CD4-positive, alpha-beta memory T cell (primary cell): ENCODE measurements at places on chromosomes 3 and 15. TPM values are rescaled to one million over a fixed set of nuclear protein-coding genes. Genes with fewer than 3 reads are reported as not detected.

Gene TNFSF10
- total RNA-seq = 65.6 TPM

Gene FBXW12
- total RNA-seq = not detected

Gene NUP210
- total RNA-seq = 138 TPM

Gene GOLGA8G
- total RNA-seq = not detected

Gene AMIGO3
- total RNA-seq = not detected

Gene BCL2A1
- 28.5 TPM for total RNA-seq

DNA sequence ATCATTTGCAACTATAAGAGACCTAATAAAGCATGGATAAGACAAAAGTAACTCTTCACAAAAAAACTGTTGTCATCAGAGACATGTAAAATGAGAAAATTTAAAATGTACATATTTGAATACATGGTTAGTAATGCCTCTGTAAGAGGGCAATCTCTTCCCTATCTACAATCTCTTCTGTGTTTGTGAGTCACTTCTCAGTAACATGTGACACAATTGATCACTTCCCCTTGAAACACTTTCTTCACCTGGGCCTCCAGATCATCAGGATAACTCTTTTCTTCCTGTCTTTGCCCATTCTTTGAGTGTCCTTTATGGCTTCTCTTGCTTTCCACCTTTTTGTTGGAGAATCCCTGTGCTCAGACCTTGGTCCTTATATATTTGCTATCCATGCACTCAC, 50.4 kb downstream of the TFDP2 start:
- H3K27ac ChIP-seq = no peak overlapping the region
- H3K27me3 ChIP-seq = no peaks in the 10 kb centered on the region
- DNase-seq = no peak
- H3K36me3 ChIP-seq = no peaks in the 10 kb centered on the region

DNA sequence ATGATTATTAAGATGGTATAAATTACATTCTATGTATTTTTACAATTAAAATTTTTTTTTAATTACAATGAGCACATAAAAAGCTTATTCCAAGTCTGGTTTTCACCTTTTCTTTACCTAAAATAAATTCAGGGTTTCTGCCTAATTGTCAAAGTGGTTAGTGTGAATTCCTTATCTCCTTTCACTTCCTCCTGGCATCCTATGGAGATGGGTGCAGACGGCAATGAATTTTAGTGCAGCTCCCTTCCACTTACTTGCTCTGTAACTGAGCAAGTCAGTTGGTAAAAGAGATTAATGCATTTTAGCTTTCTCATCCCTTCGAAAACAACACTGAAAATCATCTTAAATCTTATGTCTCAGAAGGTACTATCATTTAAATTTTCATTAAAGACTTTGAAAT, 13.1 kb downstream of the HDGFL3 start:
- H3K4me1 ChIP-seq = no peaks in the 10 kb centered on the region
- no peak for DNase-seq
- H3K27me3 ChIP-seq = no peaks in the 10 kb centered on the region

GRCh38 chr3:151443583-151443982, 17.3 kb downstream of the IGSF10 start:
- no peak for DNase-seq
- no peak overlapping the region for H3K27ac ChIP-seq
- H3K4me3 ChIP-seq = no peak overlapping the region
- no peaks in the 10 kb centered on the region for H3K36me3 ChIP-seq
- H3K27me3 ChIP-seq = no peaks in the 10 kb centered on the region
- H3K4me1 ChIP-seq = no peaks in the 10 kb centered on the region

DNA sequence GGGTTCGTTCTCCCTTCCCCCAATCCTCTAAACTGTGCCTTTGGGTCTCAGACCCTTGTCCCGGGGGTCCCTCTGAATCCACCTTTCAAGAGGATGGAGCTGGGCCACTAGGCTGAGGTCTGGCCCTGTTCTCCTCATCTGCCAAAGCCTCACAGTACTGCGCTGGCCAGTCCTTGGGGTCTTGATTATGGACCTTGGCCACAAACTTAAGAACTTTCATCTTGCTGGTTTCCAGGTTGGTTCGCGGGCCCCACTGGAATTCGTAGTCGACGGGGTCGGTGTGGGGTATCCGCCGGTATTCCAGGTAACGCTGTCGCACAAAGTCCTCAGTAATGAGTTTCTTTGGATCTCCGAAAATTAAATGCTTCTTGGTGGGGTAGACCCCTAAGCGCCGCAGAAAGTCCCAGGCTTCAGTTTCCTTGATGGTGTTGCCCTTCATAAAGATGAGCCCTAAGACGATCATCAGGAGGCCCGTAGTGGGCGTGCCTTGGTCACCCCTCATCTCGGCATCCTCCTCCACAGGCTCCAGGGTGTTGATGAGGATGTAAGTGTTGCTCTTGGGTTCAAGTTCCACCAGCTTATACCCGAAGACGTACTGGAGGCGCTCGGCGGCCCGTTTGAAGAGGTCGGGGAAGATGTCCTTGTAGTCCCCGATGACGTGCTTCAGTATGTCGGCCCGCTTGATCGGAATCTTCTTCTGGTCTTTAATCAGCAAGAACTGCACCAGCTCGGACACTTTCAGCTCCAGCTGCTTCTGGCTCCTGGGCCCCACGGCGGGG, 727 bp downstream of the NSMCE3 start:
- DNase-seq = peak; percentile 70
- H3K27me3 ChIP-seq = no peaks in the 10 kb centered on the region
- peak overlapping the region; percentile 93 for H3K27ac ChIP-seq
- H3K36me3 ChIP-seq = no peaks in the 10 kb centered on the region

GRCh38 chr15:69469467-69470201, 17.0 kb downstream of the RPLP1 start:
- DNase-seq = no peak
- no peaks in the 10 kb centered on the region for H3K36me3 ChIP-seq
- H3K27me3 ChIP-seq = no peaks in the 10 kb centered on the region
- H3K4me1 ChIP-seq = peaks cover 41% of the 10 kb centered on the region
- H3K4me3 ChIP-seq = no peak overlapping the region
- H3K27ac ChIP-seq = peak overlapping the region; percentile 90

DNA sequence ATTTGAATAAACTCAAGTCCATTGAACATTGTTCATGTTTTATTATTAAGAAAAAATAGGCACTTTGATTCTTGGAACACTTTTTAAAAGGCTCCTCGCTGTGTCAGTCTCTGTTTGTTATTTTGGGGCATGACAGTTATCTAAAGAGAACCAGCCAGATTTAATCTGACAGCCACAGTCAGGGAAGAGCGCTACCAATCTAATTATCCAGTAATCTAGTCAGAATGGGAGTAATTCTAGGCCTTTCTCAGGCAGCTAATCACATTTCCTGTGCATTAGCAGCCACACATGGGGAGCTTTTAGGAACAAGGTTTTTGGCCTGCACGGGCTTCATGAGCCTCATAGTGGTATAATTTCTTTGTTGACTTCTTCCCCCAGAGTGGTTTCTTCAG, 362.2 kb downstream of the RBMS3 start:
- no peaks in the 10 kb centered on the region for H3K27me3 ChIP-seq
- H3K36me3 ChIP-seq = no peaks in the 10 kb centered on the region
- no peak overlapping the region for H3K4me3 ChIP-seq
- no peaks in the 10 kb centered on the region for H3K4me1 ChIP-seq
- DNase-seq = no peak

- H3K36me3 ChIP-seq = peaks cover 5% of the 10 kb centered on the region
- no peaks in the 10 kb centered on the region for H3K27me3 ChIP-seq
- H3K4me3 ChIP-seq = no peak overlapping the region
- no peak for DNase-seq
- H3K4me1 ChIP-seq = peaks cover 98% of the 10 kb centered on the region
Measured at GRCh38 chr3:141528800-141529199, 42.0 kb downstream of the RASA2 start.

- no peak overlapping the region for H3K27ac ChIP-seq
- DNase-seq = no peak
- H3K4me3 ChIP-seq = no peak overlapping the region
Measured at GRCh38 chr3:31927811-31928210, 53.3 kb downstream of the OSBPL10 start.

DNA sequence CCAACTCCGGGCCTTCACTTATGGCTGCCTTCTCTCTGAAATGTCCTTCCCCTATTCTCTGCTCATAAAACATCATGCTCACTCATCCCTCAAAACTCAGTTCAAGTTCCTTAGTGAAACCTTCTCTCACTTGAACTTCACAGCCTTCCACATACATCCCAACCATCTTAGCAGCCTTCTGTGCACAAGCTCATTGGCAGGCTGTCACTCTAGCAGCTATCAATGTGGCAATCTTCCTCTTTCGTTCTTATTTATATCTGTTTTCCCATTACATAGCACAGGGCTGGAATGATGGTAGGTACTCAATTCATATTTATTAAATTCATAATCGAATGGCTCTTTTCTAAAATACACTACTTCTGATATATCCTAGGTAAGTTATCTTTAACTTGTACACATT, 66.4 kb upstream of the MCTP2 start:
- H3K4me1 ChIP-seq = no peaks in the 10 kb centered on the region
- no peak overlapping the region for H3K27ac ChIP-seq
- H3K36me3 ChIP-seq = no peaks in the 10 kb centered on the region
- DNase-seq = no peak
- no peaks in the 10 kb centered on the region for H3K27me3 ChIP-seq
- no peak overlapping the region for H3K4me3 ChIP-seq

- H3K27me3 ChIP-seq = no peaks in the 10 kb centered on the region
- H3K27ac ChIP-seq = no peak overlapping the region
- DNase-seq = no peak
- H3K4me1 ChIP-seq = peaks cover 12% of the 10 kb centered on the region
- no peak overlapping the region for H3K4me3 ChIP-seq
Measured at GRCh38 chr15:99165956-99166689, 61.2 kb downstream of the SYNM start.

DNA sequence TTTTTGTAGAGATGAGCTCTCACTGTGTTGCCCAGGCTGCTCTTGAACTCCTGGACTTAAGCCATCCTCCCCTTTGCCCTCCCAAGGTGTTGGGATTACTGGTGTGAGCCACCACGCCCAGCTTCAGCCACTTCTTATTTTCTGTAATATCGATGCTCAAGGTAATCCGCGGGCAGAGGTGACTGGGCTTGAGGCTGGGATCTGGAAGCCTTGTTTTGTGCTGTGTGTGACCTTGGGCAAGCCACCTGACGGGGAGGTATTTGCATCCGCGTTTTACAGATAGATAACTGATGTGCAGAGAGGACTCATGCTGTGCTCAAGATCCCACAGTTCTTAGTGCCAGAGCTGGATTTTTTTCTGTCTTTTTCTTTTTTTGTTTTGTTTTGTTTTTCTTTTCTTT, 27.8 kb upstream of the SEMA4B start:
- H3K27me3 ChIP-seq = no peaks in the 10 kb centered on the region
- H3K4me3 ChIP-seq = no peak overlapping the region
- no peak overlapping the region for H3K27ac ChIP-seq
- DNase-seq = no peak
- peaks cover 2% of the 10 kb centered on the region for H3K4me1 ChIP-seq

DNA sequence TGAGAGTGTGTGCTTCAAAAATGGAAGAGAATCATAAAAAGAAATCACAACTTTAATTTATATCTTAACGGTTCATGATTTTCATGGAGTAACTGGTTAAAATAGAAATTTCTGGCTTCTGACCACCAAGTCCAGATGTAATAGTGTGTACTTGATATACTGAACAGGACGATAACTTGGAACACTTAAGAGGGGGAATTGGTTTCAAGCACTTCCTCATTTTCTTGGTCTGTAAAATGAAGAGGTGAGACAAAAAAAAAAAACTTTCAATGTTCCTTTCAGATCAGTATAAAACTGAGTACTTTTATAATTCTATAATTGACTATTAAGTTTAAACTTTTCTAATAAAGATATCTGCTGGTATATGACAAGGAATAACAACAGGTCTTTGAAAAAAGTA, 64.0 kb upstream of the TRA2B start:
- H3K36me3 ChIP-seq = no peaks in the 10 kb centered on the region
- no peak for DNase-seq
- no peak overlapping the region for H3K4me3 ChIP-seq
- H3K27ac ChIP-seq = no peak overlapping the region
- H3K27me3 ChIP-seq = no peaks in the 10 kb centered on the region

GRCh38 chr3:131396170-131396569, 14.6 kb downstream of the NUDT16 start:
- DNase-seq = no peak
- H3K27ac ChIP-seq = no peak overlapping the region
- H3K36me3 ChIP-seq = no peaks in the 10 kb centered on the region

DNA sequence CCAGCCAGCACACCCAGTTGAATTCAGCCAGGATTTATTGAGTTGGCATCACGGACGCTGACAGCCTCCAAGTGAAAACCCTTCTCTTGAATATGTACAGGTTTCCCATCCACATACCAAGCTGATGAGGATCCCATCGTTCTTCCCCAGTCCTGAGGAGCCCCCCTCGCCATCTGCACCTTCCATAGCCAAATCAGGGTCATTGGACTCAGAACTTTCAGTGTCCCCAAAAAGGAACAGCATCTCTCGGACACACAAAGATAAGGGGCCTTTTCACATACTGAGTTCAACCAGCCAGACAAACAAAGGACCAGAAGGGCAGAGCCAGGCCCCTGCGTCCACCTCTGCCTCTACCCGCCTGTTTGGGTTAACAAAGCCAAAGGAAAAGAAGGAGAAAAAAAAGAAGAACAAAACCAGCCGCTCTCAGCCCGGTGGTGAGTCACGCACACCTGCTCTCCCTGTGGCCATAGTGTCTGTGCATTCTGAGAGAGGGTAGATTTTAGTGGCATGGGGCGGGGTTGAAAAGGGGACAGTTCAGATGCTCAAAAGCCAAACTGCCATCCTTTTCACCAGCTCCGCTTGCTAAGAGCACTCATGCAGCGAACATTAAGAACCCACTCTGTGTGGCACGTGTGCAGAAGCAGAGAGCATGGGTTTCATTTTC, 51.2 kb downstream of the KLHL25 start:
- no peaks in the 10 kb centered on the region for H3K27me3 ChIP-seq
- H3K4me3 ChIP-seq = no peak overlapping the region

GRCh38 chr15:99424978-99425656, 140.7 kb upstream of the MEF2A start:
- H3K27ac ChIP-seq = peak overlapping the region; percentile 47
- no peak overlapping the region for H3K4me3 ChIP-seq
- peaks cover 51% of the 10 kb centered on the region for H3K4me1 ChIP-seq
- H3K36me3 ChIP-seq = no peaks in the 10 kb centered on the region
